BJ (cell line): ENCODE measurements at places on chromosomes 3 and 15.

- DNase-seq, result no peak
Observed at GRCh38 chr3:68919000-68919399, 13.3 kb downstream of the TAFA4 start.

GRCh38 chr15:61764981-61765380, 295.3 kb downstream of the VPS13C start:
- no peak for DNase-seq

DNA sequence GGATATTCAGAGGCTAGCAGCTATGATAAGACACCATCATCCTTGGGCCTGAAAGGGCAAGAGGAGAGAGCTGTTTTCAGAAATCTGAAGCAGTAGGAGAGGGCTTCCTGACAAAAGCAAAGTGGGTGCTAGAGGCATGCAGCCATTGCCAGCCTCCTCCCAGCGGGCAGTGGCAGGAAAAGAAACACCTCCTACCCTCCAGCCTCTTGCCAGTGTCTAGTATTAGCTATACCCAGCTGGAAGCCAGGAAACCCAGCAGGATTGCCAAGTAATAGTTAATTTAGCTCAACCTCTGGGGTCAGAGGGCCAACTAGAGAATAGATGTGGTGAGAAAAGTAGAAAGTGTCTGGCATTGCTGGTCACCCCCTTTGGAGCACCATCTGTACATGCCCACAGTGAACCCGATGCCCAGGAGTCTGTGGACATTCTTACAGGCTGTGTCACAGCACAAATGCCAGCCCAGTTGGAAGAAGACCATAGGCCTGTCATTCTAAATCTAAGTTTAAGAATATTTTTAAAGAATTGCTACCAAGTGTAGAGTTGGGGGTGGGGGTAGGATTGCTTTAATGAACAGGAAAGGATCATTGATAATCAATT, 85.3 kb downstream of the HCN4 start:
- DNase-seq, result no peak

GRCh38 chr15:99341786-99342185, 90.5 kb downstream of the LRRC28 start:
- no peak for DNase-seq

DNA sequence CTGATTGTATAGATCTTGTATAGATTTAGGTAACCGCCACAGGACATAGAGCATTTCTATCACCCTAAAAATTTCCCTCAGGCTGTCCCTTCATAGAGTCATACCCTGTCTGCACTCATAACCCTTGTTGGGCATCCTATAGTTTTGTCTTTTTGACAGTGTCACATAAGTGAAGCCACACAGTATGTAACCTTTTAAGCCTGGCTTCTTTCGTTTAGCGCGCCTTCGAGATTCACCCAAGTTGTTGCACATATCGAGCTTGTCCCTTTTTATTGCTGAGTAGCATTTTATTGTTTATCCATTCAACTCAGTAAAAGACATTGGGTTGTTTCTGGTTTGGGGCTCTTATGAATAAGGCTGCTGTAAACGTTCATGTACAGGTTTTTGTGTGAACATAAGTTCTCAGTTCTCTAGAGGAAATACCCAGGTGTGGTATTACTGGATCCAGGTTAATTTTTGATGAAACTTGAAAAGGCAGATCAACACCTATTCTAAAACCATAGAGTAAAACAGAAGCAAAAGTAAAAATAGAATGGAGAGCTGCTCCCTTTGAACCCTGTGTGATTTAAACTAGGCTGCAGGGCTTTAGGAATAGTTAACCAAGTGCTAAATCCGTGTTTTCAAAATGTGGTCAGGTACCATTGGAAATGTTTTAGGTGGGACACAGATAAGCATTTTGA, 49.5 kb downstream of the CD86 start:
- DNase-seq, result no peak

DNA sequence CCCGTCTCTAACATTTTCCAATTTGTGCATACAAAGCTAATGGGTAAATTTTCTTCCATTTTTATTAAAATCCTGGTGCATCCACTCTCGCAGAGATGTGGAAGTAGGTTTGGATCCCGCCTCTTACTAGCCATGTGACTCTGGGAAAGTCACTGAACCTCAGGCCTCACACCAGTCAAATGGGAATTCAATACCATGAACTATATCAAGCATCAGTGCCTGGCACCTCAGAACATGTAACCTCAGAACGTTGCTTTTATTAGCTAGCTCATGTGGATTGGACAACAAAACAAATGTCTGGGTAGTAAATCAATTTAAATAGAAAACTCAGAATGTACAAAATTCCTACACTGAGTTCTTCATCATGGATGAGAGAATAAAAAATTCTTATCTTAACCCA, 60.7 kb downstream of the ANXA2 start:
- no peak for DNase-seq

DNA sequence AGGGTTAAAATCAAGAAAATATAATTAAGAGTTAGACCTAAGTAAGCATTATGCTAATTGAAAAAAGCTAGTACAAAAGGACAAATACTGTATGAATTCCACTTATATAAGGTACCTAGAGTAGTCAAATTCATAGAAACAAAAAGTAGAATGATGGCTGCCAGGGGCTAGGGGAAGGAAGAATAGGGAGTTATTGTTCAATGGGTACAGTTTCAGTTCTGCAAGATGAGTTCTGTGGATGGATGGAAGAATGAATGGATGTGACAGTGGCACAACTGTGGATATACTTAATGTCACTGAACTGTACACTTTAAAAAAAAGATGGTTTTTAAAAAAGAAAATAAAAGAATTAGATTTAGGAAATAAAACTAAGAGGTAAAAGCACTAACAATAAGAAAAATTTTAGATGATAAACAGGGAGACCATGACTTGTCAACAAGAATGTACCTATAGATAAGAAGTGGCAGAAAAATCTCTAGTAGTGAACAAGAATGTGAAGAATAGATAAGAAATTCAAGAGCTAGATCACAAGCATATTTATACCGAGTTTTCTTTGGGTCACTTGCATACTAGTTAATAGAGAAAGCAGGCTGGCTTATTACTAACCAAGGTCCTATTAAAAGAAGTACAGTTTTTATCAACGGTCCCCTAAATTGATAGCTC, 5.5 kb downstream of the IFT80 start:
- no peak for DNase-seq

DNA sequence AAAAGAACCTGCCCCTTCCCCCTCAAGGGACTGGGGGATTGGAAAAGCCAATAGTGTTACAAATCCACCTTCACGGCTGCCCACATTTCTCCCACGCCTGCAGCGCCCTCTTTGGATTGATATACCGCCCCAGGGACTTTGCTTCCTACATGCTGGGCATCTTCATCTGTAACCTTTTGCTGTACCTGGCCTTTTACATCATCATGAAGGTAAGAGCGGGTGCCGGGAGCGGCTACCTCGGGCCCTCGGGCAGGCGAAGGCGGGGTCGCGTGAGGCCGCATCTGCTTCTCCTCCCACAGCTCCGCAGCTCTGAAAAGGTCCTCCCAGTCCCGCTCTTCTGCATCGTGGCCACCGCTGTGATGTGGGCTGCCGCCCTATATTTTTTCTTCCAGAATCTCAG, 73.1 kb downstream of the USF3 start:
- DNase-seq, result no peak

- no peak for DNase-seq
Observed at GRCh38 chr3:37905346-37905745, 43.7 kb downstream of the CTDSPL start.

GRCh38 chr3:132407025-132407424, 10.3 kb upstream of the DNAJC13 start:
- no peak for DNase-seq

DNA sequence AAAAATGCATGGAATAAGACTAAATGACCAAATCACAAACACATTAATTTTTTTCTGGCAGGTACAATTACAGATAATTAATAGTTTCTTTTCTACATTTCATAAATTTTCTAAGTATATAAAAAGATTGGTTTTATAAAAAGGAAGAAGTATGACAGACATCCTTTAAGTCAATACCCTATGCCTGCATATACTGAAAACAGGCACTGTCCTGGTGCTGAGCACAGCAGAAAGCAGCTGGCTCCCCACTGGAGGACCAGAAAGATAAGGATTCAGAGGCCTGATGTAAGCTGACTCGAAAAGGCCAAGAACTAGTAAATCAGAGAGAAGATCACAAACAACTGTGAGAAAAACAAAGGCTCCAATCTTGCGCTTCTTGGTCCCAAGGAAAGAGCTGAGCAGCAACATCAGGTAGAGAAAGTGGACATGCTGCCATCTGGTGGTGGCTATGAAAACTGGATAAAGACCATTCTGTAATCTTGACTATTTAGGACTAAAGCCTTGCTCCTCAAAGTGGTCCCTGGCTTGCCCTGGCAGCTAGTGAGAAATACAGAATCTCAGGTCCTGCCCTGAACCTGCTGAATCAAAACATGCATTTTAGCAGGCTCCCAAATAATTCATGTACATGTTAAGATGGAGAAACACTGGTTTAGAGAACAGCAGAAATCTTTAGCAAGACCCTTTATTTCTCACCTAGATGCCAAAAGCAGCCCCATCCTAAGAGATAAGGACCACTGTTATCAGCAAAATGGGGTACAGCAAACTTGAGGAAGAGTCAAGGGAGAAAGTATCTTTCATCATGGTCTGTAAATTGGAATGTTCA, 76.0 kb downstream of the TRANK1 start:
- DNase-seq, result peak; percentile 3

- no peak for DNase-seq
Observed at GRCh38 chr3:160279657-160280056, 54.4 kb downstream of the C3orf80 start.

DNA sequence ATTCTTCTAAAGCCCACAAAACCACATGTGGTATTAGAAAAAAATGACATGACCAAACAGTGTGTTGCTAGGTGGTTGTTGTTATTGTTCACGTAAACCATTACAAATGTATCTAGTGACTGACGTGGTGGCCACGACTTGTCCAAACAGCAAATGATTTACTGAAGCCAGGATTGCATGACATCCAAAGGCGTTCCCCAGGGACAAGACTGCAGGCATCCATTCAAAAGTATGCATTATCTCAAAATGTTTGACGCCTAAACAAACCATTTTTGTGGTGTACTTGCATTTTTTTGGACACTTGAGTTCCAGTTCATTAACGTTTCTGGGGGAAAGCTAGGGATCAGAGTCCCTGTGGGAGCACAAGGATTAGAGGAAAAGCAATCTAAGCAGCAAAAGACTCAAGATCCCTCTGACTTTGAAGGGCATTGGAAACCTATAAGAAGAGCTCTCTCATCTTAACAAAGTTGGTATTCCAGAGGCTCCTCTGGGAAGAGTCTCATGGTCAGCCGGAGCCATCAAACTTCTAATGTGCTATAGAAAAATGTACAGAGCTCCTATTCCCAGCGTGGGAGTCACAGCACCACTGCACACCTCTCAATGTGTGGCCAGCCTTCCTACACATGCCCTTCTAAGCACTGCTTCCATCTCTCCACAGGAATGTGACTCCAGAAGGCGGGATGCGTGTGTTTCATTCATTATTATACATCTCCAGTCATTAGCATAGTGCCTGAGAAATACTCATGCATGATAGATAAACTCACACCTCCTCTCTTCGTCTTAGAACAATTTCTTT, 62.9 kb downstream of the FBN1 start:
- DNase-seq, result no peak

GRCh38 chr3:25728101-25728500, 55.1 kb downstream of the NGLY1 start:
- DNase-seq, result no peak

DNA sequence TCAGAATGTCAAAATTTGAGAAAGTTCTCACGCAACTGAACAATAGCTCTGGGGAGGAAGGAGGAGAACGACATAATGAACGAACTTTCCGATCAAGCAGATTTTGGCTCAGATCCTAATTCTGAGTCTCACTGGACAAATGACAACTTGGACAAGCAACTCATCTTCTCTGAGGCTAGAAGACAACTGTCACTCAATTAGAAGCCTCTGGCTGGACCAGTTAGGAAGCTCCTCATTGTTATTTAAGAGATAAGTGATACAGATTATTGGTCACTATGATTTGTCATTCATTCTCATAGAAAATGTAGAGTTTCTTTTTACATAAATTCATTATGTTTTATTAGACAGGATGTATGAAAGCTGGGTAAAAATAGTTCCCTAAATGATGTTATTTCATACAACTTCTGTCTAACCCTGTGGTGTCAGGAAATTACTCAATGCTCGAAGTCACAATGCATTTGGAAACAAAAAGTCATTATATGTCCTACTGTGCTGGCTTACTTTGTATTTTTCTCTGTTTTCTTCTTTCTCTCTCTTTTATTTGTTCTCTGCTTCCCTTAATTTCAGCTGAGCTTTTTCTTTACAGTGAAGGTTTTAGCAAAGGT, 11.0 kb upstream of the C3orf49 start:
- no peak for DNase-seq

DNA sequence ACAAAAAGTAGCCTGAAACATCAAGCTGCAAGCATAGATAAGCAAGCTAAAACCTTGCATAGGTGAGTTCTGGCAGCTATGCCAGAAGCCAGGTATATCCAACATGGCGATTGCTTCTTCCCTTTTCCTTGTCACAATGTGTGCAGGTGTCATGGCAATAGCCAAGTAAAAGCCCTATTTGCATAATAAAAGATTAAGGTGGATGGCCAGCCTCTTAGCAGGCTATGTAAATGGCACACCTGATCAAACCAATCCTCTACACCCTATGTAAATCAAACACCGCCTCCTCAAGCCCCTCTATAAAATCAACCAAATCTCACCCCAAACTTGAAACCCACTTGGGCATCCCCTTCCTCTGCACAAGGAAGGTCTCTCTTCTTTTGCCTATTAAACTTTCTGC, 366.8 kb downstream of the VGLL3 start:
- DNase-seq, result no peak

- no peak for DNase-seq
Observed at GRCh38 chr3:170641510-170642236, 55.8 kb upstream of the SLC7A14 start.

GRCh38 chr3:195177422-195178123, 93.4 kb downstream of the XXYLT1 start:
- DNase-seq, result no peak

DNA sequence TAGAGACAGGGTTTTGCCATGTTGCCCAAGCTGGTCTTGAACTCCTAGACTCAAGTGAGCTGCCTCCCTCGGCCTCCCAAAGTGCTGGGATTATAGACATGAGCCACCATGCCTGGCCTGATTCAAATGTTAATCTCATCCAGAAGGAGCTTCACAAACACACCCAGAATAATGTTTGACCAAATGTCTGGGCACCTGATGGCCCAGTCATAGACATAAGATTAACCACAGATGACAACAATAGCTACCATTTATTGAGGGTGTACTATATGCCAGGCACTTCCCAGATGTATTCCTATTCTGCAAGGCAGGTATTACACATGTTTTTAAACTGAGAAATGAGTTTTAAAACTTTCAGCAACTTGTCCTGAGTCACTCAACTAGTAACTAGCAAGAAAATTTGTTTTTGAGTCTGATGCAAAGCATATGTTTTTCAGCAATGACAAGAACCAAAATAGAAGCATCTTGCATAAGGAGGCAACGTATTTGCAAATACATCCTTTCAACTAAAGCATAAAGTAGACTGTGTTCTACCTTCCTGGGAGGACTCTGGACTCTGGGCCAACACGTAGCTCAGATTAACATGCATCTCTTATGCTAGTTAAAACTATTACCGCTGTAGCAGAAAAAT, 8.1 kb upstream of the SPG21 start:
- no peak for DNase-seq
